ENCODE measurements at places on chromosomes 2 and 18. TPM values are rescaled to one million over a fixed set of nuclear protein-coding genes. Genes with fewer than 3 reads are reported as not detected.
A peak's percentile ranks its signal among the peaks of the same experiment; 100 is the strongest.

DNA sequence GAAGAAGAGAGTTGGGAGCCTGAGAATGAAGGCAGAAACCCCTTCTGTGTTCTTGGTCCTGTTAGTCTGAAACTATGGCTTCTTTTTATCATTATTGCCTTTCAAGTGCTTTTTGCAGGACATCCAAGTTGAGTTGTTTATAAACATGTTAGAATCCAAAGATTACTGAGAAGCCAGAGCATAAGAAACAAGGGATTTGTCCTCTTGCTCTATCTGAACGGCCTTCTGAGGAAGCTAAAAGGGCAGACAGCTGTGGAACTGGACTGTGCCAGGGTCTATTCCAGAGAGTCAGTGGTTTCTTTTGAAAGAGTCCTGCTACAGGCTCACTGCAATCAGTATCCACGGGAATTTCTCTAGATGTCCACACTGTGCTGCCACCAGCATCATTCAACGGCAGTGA lies 86.6 kb downstream of the ARHGAP28 start:
- no peaks in the 10 kb centered on the region for H3K27me3 ChIP-seq
- no peak overlapping the region for H3K4me3 ChIP-seq
- H3K4me1 ChIP-seq = no peaks in the 10 kb centered on the region
- DNase-seq = no peak
- no peaks in the 10 kb centered on the region for H3K36me3 ChIP-seq

DNA sequence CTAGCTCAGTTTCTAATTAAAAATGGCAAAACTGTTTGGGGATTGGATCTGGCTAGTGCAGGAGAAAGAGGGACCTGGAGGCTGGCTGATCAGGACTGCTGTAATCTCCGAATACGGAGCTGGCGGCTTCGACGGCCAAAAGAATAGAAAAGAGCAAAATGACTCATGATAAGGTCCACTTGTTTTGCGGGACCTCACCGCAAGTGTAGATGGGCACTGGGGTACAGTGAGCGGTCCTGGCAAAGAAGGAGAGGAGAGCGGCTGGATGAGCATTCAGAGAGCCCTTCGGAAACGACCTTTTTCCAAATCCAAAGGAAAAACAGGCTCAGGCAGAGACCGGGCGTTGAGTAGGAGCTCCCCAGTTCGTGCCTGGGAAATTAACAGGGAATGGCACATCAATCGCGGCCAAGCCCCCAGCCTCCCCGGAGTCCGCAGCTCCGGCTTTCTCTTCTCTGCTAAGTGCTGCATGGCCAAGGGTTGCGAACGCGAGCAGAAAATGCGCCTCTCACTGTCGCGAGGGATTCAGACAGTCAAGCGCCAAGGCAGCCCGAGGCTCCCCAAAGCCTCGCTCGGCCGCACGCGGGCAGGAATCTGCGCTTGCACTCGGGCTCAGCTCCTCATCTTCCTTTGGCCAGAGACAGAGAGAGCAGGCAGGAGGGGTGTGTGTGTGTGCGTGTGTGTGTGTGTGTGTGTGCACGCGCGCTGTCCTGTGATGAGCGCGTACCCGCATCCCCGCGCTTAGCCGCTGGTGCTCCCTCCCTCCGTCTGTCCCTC lies 1.8 kb downstream of the DCC start:
- peaks cover 26% of the 10 kb centered on the region for H3K27me3 ChIP-seq
- no peaks in the 10 kb centered on the region for H3K36me3 ChIP-seq
- no peaks in the 10 kb centered on the region for H3K4me1 ChIP-seq
- H3K4me3 ChIP-seq = no peak overlapping the region
- no peak overlapping the region for H3K27ac ChIP-seq

DNA sequence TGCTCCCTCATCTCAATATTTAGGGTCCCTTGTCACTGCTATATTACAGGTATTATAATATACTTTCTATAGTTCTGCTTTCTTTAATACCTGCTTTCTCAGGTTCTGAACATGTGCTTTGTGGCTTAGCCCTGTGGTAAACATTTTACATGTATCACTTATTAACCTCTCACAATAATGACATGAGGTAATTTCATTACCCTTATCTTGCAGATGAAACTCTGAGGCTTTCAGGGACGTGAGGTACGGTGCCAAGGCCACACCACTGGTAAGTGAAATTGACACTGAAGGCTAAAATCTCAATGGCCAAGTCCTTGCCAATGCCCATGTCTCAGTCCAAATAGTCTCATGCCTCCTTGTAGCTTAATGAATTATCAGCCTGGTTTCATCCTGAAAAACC lies 21.7 kb downstream of the LINC00305 start:
- H3K27ac ChIP-seq = no peak overlapping the region
- H3K36me3 ChIP-seq = no peaks in the 10 kb centered on the region
- H3K4me1 ChIP-seq = no peaks in the 10 kb centered on the region
- DNase-seq = no peak
- no peaks in the 10 kb centered on the region for H3K27me3 ChIP-seq

GRCh38 chr2:189824694-189825396 lies 40.6 kb downstream of the PMS1 start:
- no peak for DNase-seq
- no peaks in the 10 kb centered on the region for H3K27me3 ChIP-seq
- no peak overlapping the region for H3K27ac ChIP-seq
- no peaks in the 10 kb centered on the region for H3K36me3 ChIP-seq

DNA sequence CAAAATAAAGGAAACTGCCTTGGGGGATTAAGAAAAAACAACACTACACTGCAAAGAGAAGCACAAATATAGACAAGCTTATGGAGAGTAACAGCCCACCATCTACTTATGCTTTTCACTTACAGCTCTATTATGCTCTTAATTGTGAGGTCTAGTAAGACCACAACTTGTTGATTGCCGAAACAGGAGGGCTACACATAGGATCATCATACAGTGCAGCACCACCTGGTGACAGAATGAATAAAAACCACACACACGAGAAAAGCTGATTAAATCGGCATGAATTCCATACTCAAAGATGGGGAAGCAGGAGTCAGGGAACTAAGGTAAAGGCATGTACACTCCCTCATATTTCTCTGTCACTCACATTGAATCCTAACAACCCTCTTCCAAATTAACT lies 259.2 kb downstream of the IKZF2 start:
- no peak overlapping the region for H3K27ac ChIP-seq
- no peaks in the 10 kb centered on the region for H3K36me3 ChIP-seq
- DNase-seq = no peak
- no peak overlapping the region for H3K4me3 ChIP-seq

DNA sequence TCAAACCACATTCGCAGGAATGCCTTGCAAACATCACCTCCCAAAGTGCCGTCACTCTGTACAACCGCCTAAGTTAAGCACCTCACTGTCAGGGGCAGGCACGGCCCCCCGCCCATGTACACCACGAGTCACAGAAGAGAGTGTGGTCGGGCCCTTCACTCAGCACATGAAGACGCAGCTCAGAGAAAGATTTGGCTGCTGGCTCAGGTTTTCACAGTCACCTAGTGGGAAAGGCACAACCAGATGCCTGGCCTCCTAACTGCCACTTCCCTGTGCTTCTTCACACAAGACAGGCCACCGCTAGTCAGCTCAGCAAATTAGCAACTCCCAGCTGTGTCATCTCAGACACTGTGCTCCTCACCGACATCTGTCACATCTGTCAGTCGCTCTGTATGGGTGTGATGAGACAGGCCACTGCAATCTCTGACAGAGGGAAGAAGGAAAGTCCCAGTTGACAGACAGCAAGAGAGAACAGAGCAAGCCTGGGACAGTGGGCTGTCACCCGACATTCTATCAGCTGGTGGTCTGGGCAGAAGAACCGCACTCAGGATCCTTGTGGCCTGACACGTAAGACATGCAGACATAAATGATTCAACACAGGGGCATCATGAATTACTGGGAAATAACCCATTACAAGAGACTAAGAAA lies 60.8 kb downstream of the CRACDL start:
- no peaks in the 10 kb centered on the region for H3K27me3 ChIP-seq
- no peaks in the 10 kb centered on the region for H3K4me1 ChIP-seq
- H3K36me3 ChIP-seq = no peaks in the 10 kb centered on the region
- H3K4me3 ChIP-seq = no peak overlapping the region

DNA sequence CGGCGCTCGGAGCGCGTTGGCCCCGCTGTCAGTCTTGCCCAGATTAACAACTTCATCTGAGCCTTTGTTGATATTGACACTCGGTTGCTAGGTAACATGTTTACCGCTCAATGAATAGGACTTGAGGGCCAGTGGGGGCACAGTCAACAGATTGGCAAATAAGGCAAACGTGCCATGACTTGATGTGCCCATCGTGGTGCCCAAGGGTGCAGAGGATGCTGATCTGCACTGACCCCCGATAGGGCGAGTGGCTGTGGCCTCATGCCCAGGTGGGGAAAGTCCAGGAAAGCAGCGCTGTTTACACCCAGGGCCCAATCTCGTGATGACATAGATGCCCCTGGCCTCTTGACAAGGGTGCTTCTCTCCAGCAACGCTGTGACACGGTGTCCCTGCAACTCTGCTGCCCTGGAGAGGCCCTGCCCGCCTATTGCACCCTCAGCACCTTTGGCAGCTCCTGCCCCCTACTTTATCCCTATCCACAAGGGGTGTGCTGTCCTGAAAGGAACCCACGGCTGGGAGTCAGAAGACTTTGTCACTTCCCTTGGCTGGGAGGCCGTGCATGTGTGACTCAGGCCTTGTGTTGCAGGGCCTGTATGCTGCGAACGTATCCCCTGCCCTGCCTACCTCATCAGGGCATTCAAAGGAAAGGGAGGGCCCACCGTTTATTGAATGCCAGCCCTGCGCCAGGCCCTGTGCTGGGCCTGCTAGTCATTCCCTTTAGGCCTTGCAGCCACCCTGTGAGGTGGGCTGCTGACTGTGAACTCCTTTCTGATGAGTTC lies 158.0 kb downstream of the INHBB start:
- DNase-seq = no peak
- H3K36me3 ChIP-seq = no peaks in the 10 kb centered on the region
- no peaks in the 10 kb centered on the region for H3K4me1 ChIP-seq
- no peak overlapping the region for H3K27ac ChIP-seq

GRCh38 chr2:47226923-47227220 lies 71.8 kb upstream of the STPG4 start:
- no peak overlapping the region for H3K27ac ChIP-seq
- H3K36me3 ChIP-seq = no peaks in the 10 kb centered on the region
- DNase-seq = no peak
- H3K4me1 ChIP-seq = no peaks in the 10 kb centered on the region
- H3K27me3 ChIP-seq = no peaks in the 10 kb centered on the region

DNA sequence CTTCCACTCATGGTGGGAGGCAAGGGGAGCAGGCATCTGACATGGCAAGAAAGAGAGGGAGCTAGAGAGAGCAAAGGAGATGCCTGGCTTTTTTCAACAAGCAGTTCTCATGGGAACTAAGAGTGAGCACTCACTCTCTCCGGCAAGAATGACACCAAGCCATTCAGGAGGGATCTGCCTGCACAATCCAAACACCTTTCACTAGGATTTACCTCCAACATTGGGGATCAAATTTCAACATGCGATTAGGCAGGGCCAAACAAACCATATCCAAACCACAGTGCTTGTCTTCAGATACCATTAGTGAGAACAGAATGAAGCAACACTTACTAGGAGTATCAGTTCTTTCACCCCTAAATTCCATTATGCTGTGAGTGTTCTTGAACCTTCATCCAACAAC lies 77.3 kb downstream of the FIGN start:
- H3K36me3 ChIP-seq = peaks cover 6% of the 10 kb centered on the region
- H3K4me3 ChIP-seq = no peak overlapping the region
- DNase-seq = peak; percentile 27

Gene ESPNL
- total RNA-seq = 0.17 TPM
